Stimulated activated naive CD8-positive, alpha-beta T cell treated with anti-CD3 and anti-CD28 coated beads, Interleukin-15, Interleukin-2, amounts not matched to agents 100 U/mL and 50 U/mL, for 24 hours (primary cell): ENCODE measurements at places on chromosomes 12 and 14.

DNA sequence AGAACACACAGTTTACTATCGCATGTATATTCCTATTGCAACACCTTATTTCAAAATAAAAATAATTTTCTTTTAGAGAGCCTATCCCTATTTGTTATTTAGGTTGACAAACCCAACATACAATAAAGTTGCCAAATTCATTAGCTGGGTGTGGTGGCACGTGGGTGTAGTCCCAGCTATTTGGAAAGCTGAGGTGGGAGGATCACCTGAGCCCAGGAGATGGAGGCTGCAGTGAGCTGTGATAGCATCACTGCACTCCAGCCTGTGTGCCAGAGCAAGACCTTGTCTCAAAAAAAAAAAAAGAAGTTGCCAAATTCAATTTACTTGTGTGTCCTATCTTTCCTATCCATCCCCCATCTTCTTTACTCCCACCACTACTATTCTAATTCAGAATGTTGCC lies 23.9 kb downstream of the DENND5B start:
- DNase-seq = no peak

DNA sequence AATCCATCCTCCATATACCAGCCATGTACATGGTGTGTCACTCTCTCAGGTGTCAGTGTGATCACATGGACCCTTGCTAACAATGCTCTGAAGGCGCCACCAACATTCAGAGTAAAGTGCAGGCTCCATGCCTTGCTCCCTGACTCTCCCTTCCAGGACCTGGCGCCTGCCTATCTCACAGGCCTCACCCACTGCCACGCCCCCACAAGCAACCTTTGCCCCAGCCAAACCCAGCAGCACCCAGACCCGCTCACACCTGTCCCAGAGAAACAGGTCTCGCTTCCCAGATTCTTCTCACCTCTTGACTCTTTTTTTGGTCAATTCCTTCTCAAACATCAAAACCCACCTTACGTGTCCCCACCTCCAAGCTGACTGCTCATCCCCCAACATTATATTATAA lies 52.3 kb downstream of the KCNK10 start:
- DNase-seq = no peak

GRCh38 chr12:110458756-110459155 lies 8.6 kb upstream of the ARPC3 start:
- DNase-seq = no peak

GRCh38 chr12:106025129-106025528 lies 113.6 kb downstream of the NUAK1 start:
- DNase-seq = no peak

DNA sequence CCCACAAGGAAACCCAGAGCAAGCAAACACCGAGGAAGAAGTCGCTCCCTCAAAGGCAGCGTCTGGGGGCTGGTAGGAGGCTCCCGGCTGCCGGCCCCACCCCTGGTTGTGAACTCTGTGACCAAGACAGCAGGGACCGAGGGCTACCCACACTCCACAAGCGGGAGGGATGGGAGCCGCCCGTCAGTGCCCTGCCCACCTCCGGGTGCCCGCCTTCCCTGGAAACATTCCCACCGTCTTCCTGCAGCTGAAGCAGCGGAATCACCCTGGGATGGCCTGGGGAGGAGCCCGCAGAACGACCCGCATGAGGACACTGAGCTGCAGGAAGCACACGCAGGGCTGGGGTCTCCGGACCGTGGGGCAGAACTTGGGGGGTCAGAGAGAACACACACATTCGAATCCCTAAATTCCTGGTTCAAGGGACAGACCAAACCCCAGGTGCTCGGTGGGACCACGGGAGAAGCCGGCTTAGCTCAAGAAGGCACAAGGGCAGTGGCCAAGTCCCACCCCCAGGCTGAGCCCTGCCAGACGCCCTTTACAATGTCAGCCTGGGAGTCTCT lies 33.5 kb upstream of the C14orf180 start:
- no peak for DNase-seq

DNA sequence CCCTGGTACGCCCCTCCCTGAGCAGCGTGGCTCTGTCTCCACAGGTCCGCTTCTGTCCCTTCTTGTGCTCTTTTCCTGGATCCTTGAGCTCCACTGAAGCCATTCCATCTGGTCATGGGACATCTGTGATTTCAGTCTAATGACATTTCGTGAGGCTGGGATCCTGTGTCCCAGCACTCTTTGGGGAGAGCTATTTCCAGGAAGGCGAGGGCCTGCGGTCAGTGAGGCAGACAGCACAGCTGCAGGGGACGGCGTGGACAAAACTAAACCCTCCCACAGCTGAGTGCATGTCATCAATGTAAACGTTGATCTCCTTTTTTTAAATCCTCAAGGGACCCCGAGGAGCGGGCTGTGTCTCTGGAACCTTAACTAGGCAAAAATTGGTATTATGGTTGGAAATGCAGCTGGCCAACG lies 127.7 kb downstream of the DACT1 start:
- no peak for DNase-seq

GRCh38 chr14:61486930-61487495 lies 165.6 kb downstream of the PRKCH start:
- no peak for DNase-seq
